Substantia nigra (tissue), 51 donors: ENCODE measurements at places on chromosomes 2 and 18.

DNA sequence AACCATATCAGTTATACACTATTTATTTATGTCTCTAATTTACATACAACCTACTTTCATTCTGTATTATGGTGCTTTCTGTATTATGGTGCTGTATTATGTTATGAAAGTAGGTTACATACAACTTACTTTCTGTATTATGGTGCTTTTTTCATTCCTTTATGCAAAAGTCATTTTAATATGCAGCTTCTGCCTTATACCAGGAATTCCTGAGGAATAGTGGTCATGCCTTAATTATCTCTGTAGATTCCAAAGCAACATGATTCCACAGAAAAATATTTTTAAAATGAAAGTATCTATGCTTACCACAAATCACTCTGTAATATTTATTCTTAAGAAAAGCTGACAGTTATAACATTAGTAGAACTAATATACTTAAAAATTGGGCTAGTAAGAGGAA lies 922.0 kb upstream of the NRXN1 start:
- DNase-seq: no peak

DNA sequence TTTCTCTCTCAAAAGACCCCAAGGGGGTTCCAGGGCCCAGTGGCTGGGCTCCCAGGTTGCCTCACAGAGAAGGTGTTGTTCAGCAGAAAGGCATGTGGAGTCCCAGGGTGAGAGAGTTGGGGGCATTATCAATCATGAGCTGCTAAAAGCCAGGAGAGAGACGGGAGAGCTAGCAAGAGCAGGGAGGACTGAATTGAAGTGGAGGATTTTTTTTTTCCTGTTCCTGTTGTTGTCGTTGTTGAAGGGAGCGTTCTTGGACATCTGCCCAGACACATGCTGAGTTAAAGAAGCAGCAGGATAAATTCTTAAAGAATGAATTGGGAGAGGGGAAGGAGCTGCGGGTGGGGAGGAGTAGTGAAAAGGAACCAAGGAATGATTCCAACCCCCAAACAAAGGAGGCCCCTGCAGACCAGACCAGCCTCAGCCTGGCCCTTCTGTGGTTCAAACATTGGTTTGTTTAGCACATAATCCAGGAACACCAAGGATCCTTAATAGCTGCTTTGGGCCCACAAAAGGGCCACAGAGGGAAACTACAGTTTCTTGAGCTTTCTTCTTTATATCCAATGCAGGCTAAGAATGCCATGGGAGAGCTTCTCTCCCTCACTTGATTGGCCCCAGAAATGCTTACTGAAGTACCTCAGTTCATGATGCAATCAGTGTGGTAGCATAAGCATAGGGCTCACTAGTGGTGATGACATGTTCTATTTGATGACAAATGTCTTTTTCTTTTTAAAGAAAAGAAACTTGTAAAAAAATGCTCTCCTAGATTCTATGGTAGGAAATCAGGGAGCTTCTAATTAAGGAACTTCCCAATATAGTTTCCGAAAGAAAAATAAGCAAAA lies 146.0 kb downstream of the SETBP1 start:
- peak; percentile 56 for DNase-seq

- DNase-seq: no peak
These were observed 161.1 kb downstream of the EN1 start for GRCh38 chr2:118686346-118686745.

DNA sequence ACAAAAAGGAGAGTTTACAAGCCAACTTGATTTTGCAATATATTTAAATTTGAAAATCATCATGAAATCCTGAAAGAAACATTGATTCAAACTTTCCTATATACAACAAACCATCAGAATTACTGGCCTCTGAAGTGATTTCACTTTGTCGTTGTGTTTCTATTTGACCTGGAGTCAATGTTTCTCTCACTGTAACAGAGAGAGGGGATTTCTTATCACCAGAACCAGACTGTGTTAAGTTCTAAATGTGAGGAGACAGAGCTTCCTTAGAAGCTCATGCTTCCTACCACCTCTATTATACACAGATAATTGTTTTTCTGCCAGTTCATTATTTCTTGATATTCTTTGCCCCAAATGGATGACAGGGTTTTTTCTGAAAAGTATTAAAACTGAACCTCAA lies 245.0 kb upstream of the RND3 start:
- DNase-seq: no peak

- DNase-seq: no peak
These were observed 1503.7 kb downstream of the LRP1B start for GRCh38 chr2:140627136-140627535.

DNA sequence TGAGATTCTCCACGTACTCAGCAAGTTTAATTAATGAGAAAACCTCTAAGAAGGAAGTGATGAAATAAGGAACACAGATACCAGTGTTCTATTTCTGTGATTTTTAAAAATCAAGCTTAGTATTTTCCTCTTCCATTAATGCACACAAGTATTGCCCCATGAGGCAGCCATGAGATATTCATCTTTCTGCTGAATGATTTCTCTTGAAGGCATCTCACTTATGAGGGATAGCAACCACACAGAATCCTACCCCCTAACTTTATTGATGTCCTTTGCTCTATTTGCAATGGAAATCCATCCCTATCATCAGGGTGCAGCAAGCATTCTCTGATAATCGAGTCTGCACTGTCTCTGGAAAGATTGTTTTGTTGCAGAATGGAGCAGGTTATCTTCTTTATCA lies 244.1 kb upstream of the NRP2 start:
- DNase-seq: no peak

GRCh38 chr18:36629138-36629530 lies 199.7 kb downstream of the TPGS2 start:
- no peak for DNase-seq

DNA sequence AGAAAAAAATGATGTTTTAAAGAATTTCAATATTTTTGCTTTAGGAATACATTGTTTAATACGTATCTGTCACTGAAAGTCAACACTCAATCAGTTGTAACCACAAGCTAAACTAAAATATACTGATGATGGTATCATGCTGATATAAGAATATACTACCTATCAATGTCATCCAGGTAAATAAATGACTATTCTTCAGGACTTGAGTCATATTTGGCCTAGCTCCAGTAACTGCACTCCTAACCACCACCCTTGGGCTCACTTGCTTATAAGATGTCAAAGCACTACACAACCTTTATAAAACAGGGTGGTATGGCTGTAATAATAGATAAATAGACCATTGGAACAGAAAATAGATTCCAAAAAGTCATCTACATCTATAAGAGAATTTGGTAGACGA lies 48.8 kb downstream of the RND3 start:
- DNase-seq: no peak

DNA sequence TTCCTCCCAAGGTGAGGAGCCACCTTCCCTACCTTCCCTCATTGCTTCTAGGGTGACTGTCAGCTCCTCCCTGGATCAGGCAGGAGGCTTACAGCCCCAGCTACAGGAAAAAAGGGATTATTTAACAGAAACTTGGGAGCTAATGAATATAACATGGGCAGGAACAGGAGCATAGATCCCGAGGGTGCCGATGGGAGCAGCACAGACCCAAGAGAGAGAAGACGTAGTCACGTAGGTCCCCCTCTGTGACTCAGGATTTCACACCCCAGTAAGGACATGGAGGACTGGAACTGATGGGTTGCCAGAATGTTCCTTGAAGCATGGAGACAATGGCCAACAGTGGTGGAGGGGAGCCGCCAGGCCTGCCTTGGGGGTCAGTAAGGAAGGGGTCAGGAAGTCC lies 10.3 kb upstream of the HDAC4 start:
- DNase-seq: no peak

GRCh38 chr18:1455605-1456004 lies 550.9 kb downstream of the ADCYAP1 start:
- no peak for DNase-seq

- DNase-seq: peak; percentile 24
These were observed 19.8 kb downstream of the SLC4A1AP start for GRCh38 chr2:27683390-27684071.

GRCh38 chr2:105473011-105473410 lies 74.2 kb upstream of the FHL2 start:
- no peak for DNase-seq

GRCh38 chr2:126881591-126881990 lies 17.1 kb upstream of the TEX51 start:
- DNase-seq: no peak

- DNase-seq: no peak
These were observed 70.1 kb upstream of the BZW1 start for GRCh38 chr2:200741468-200742202.

DNA sequence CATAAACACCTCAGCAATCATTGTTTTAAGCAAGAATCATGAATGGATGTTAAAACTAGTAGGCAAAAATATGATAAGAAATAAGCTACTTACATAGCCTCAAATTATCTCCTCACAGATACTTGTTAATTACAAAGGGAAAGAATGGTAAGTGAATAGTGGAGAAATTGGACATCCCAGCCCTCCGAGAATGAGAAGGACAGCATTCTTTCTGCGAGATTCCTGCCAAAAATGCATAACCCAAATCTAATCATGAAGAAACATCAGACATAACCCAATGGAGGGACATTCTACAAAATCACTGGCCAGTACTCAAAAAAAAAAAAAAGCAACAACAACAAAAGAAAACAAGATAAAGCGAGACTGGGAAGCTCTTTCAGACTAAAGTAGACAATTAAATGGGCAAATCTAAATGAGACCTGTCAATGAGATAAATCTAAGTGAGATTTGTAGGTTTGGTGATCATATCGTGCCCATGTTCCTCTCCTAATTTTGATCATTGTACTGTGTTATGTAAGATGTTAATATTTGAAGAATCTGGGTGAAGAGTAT lies 57.9 kb upstream of the GLI2 start:
- no peak for DNase-seq

GRCh38 chr2:240383099-240383758 lies 52.2 kb upstream of the GPC1 start:
- no peak for DNase-seq

DNA sequence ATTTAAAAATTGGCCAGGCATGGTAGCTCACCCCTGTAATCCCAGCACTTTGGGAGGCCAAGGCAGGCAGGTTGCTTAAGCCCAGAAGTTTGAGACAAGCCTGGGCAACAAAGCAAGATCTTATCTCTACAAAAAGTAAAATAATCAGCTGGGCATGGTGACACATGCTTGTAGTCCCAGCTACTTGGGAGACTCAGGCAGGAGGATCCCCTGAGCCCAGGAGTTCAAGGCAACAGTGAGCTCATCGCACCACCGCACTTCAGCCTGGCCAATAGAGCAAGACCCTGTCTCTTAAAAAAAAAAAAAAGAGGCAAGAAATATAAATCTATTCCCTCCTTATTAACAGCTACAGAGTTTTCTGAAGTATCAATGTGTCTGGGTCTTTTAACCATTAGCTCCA lies 51.9 kb downstream of the ESCO1 start:
- no peak for DNase-seq

GRCh38 chr2:138564586-138565229 lies 63.1 kb downstream of the SPOPL start:
- no peak for DNase-seq

- DNase-seq: no peak
These were observed 1325.4 kb upstream of the ZEB2 start for GRCh38 chr2:145845207-145845894.

GRCh38 chr2:237859533-237860272 lies at the start of gene RAMP1:
Gene RAMP1, plus strand, starts transcription at chr2:237859623. Its CDS starts 53 bp downstream, at chr2:237859676.
- DNase-seq: no peak
